ENCODE measurements at places on chromosomes 1 and 21.

DNA sequence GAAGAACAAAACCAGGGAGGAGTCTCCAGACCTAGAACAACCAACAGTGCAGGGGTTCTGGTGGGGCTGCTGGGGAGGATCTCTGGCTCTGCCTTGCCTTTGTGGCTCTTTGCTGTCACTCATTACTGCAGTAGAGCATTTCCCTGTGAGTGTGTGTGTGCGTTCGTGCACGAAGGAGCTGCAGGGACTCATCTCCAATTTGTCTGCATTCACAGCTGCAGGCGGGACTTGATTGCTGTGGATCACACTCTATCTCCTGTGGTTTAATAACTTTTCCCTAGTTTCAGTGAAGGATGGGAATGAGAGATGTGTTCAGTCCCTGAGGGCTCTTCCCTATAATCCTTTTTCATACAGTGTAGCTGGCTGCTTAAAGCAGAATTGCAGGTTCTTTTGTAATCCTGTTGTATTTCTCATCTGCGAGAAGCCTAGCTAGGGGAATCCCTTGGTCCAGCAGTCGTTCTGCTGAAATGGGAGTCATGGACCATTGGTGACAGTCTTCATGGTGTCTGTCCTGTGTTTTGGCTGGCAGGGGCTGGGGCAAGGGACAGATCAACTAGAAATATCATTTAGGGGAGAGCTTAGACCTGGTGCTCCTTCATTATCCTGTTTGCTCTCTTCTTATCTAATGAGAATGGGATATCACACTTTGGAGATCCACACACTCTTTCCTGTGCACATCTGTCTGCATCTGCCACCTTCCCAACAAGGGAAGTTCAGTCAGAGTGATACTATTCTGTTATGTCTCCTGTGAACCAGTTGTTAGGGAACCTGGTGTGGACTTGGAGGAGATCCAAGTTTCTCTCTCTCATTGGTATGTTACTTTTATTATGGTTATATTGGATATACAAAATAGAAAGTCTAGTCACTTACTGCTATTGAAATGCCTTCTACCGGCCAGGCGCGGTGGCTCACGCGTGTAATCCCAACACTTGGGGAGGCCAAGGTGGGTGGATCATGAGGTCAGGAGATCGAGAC, 3.0 kb downstream of the PCP4L1 start:
- no peak for DNase-seq

- DNase-seq = no peak
These were observed 126.0 kb downstream of the KIAA0319L start for GRCh38 chr1:35431173-35431599.

GRCh38 chr1:28126783-28127490, 38.5 kb upstream of the EYA3 start:
- DNase-seq = no peak

DNA sequence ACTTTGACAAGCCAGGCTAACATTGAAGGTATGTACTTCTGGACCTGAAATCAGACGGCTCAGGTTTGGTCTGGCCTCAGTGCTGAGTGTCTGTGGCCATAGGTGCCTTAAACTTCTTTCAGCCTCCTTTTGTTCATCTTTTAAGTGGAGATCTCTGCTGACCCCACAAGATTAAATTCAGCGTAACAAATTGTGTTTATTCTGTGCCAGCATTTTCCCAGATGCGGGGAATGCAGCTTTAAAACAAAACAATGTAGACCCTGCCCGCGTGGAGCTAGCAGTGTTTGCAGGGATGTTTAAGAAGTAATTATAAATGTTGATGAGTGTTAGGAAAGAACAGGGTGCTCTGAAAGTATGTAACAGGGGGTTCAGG, 923 bp downstream of the CAP1 start:
- DNase-seq = no peak

DNA sequence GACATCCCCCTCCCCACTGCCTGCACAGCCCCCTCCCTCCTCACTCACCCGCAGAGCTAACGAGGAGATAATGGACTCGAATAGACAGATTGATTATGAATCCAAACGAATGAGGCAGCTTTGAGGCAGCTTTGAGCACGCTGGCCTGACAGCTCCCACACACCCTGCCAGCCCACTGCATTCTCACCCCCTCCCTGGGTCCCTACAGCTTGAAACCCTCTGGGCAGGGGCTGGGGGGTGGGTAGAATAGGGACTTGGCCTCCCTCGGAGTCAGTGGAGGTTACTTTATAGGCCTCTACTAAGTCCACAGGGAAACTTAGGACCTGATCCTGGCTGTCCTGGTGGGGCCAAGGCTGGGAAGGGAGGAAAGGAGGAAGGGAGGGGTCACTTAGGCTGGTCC, 1.9 kb downstream of the NTRK1 start:
- DNase-seq = no peak

- DNase-seq = no peak
These were observed 7.9 kb upstream of the GSTM5 start for GRCh38 chr1:109704173-109704572.

GRCh38 chr1:247077213-247077612, 1.4 kb downstream of the ZNF670 start:
- no peak for DNase-seq

GRCh38 chr21:33116676-33117075, 46.7 kb downstream of the OLIG1 start:
- DNase-seq = no peak

DNA sequence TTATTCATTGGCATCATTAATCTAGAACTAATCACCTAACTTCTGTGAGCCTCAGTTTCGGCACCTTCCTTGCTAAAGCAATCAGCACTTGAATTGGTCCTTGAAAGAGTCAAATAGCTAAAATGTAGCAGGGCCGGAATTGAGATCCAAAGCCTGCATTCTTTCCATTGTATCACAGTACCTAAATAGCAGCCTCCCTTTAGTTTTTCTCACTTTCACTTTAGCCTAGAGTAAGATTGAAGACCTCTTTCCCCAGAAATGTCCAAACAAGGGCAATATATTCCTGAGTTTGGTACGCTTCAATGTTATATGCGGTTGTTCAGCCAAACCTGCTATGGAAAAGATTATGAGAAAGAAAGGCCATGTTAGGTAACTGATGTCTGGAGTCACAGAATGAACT, 121.9 kb upstream of the BMP8A start:
- DNase-seq = no peak

- no peak for DNase-seq
These were observed 78.0 kb downstream of the CCDC30 start for GRCh38 chr1:42541104-42541503.

GRCh38 chr1:159177272-159177907, 6.0 kb downstream of the CADM3 start:
- DNase-seq = peak; percentile 51

- DNase-seq = peak; percentile 47
These were observed 34.2 kb upstream of the LRRC8C start for GRCh38 chr1:89598450-89599331.

DNA sequence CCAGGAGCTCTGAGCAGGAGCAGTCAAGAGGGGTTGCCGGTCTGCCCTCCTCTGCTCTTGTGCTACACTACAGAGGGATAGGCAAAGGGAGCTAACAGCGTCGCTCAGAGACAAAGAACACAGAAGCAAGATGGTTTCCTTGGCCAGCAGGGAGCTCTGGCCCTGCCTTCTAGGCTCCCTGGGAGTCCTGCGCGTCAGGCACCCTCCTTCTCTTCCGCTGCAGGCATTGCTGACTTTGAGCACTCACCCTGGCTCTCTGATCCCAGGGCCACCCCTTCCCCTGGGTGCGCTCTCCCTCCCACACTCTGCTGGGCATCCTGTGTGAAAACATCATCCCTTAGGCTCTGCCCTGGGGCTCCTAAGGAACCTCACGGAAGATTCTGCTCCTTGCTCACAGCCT, 489 bp downstream of the TNNI1 start:
- no peak for DNase-seq

GRCh38 chr1:160093624-160094290, 4.7 kb downstream of the IGSF8 start:
- DNase-seq = no peak

- DNase-seq = no peak
These were observed 3.6 kb downstream of the NUP210L start for GRCh38 chr1:154151311-154151710.

- DNase-seq = no peak
These were observed 120.9 kb downstream of the HLX start for GRCh38 chr1:220999872-221000863.

- DNase-seq = peak; percentile 13
These were observed 43.2 kb upstream of the C1orf185 start for GRCh38 chr1:51058858-51059257.

DNA sequence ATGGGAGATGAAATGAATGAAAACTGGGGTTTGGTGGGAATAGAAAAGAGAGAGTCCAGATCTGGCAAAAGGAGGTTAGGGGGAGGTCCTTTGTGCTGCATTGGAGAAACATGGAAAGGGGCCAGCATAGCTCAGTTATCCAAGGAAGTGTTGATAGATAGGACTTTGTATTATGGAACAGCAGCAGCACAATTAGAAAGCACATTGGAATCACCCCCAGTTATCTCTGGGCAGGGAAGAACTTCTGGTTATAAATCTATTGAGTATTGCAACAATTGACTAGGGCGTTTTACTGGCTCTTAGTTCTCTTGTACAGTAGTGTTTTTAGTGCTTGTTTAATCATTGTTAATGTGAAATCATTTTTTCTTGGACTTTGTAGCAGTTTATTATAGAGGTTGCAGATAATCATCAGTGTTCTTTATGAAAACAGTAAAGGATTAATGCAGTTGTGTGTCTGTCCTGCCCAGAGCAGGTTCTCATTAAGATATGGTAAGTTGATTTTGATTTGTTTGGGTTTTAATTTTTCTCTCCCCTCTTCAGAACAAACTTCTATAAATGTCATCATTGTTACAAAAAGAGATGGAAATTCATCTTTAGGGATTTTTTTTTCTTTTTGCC, 76.6 kb downstream of the NR5A2 start:
- no peak for DNase-seq

DNA sequence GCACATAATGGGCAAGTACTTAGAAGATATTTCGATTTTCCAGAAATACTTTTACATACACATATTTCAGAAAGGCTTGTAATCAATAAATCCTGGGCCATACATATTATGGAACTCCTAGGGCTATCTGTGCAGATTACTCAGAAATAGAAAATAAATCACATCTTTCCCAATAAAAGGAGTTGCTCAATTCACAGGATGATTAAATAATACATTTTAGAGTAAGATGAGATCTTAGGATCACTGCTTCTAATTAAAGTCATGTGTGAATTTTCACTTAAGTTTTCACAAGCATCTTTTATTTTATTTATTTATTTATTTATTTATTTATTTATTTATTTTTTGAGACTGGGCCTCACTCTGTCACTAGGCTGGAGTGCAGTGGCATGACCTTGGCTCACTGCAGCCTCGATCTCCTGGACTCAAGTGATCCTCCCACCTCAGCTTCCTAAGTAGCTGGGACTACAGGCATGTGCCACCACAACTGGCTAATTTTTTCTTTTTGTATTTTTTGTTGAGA, 144.2 kb downstream of the HIVEP3 start:
- no peak for DNase-seq

- no peak for DNase-seq
These were observed 1.4 kb downstream of the SH3BGRL3 start for GRCh38 chr1:26281091-26281958.

DNA sequence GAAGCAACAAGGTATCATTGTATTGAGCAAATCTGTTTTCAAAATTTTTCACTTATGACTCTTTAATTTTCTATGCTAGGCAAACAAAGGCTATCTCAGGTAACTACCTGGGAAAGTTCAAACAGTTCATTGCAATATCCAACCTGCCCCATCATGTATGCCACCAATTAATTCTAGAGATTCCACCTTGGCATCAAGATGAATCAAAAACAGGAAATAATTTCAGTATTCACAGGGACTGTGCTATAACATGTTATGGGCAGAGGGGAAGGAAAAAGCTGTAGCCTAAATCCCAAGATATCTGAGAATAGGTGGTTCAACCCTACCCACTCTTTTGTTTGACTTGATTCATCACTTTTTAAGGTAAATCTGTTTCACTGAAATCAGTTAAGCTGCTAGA, 67.5 kb upstream of the SH3GLB1 start:
- DNase-seq = no peak

DNA sequence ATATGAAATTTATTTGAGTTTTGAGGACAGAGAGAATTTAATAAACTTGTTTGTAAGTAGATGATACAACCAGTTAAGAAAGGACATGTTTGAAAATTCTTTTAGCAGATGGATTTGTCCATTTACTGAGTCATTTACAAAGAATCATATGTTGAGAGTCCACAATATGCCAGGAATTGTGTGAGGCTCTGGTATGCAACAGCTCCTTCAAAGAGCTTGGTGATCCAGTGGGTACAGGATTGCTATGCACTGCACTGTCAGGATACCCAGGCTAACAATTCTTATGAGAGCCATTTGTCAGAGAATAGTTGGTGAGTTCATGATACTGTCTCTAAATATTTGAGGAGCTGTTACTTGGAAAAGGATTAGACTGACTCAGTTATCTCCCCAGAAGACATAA, 11.0 kb downstream of the DNM3 start:
- DNase-seq = peak; percentile 2

GRCh38 chr1:206012086-206012859, 9.1 kb upstream of the RAB7B start:
- DNase-seq = no peak

DNA sequence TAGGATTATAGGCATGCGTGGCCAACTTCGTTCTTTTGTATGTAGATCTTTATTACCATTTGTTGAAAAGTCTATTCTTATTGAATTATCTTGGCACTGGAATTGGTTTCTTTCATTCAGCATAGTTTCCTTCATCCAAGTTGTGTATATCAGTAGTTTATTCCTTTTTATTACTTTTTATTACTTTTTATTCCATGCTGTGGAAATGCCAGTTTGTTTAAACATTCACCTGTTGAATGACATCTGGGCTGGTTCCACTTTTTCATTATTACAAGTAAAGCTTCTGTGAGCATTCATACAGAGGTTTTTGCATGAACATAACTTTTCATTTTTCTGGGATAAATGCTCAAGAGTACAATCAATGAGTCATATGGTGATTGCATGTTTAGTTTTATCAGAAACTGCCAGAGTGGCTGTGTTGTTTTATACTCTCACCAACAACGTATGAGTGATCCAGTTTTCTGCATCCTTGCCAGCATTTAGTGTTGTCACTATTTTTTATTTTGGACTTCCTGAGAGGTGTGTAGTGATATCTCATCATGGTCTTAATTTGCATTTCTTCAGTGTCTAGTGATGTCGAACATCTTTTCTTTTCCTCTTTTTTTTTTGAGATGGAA, 28.6 kb downstream of the PTPRU start:
- peak; percentile 74 for DNase-seq

GRCh38 chr1:84758968-84759491, 68.8 kb upstream of the SSX2IP start:
- peak; percentile 55 for DNase-seq

DNA sequence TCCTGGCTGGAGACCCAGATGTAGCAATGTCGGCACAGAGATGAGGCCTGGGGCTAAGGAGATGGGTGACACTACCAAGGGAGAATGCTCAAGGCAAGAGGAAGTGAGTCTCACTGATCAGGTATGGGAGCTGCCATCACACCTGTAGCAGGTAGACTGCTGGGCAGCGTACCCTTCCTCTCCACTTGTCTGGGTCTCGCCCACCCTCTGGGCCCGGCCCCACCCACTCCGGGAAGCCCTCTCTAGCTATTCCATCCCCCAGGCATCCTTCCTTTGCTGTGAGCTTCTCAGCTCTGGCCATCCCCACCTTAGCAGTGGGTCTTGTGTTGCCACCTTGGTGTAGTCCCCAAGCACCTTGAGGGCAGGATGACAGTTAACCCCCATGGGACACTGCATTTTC, 87.7 kb upstream of the EDN2 start:
- no peak for DNase-seq

Data from brain microvascular endothelial cell (primary cell).